ENCODE measurements at places on chromosomes 12 and 14.

GRCh38 chr14:76208340-76208739 lies 56.6 kb downstream of the GPATCH2L start:
- no peak for DNase-seq

DNA sequence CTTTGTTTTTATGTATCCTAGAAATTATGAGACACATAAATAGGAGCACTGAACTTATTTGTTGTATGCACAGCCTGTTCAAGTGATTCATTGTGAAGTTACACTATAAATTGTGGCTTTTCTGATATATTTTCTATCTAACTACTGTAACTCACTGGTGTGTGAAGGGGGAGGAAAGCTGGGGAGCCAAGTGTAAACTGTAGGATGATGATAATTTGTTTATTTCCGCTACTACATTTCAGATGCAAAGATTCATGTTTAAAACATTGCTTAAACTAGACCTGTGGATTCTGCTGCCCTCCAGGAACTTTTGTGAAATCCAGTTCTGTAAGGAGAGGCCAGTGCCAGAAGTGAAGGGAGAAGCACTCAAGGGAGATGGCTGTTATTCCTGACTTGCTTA lies 3.3 kb downstream of the TMTC2 start:
- DNase-seq, result no peak

- DNase-seq, result no peak
Observed at GRCh38 chr14:28762303-28762954, 4.2 kb upstream of the FOXG1 start.

- no peak for DNase-seq
Observed at GRCh38 chr12:50599366-50600095, 94.7 kb downstream of the DIP2B start.

- DNase-seq, result no peak
Observed at GRCh38 chr12:109681986-109682707, 31.5 kb upstream of the FAM222A start.

GRCh38 chr12:45186762-45187161 lies 29.1 kb upstream of the ANO6 start:
- DNase-seq, result no peak

DNA sequence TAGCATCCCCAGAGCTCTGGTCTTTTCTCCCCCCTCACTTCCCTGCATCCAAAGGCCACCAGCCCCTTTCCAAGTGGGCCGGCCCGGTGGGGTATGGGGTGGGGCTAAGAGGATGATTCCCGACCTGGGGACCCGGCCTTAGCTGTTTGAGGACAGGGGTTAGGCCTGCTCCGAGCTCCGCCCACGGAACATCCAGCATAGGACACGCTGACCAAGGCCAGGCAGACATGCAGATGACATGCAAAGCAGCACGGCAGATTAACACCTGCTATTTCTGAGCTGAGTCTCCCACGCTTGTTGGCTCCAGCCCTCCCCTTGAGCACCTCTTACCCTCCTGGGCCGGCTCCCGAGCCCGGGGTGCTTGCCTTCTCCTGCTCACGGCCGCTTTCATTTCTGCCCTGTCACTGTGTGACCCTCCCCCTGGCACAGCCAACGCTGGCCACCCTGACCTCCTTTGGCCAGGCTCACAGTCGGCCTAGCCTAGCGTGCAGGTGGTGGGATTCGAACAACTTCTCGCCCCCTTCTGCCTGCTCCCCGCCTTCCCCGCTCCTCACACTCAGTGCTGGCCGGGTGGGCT lies 40.2 kb downstream of the TEAD4 start:
- no peak for DNase-seq

GRCh38 chr12:105611340-105611739 lies 280.8 kb downstream of the C12orf75 start:
- DNase-seq, result no peak

DNA sequence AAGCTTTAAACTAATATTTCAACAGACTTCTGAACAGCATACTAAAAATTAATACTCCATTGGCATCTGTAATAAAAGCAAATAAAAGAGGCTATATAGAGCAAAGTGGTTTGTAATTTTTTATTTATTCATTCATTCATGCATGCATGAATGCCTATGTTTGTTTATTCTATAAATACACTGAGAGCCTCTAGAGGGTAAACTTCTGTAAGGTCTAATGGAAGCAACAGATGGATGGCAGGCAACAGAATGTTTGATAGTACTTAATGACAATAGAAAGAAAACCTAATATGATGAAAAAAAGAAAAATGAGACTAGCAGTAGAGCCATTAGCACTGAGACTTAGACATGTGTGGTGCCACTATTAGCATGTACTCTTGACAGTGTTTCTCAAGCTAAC lies 253.1 kb downstream of the CCDC91 start:
- no peak for DNase-seq

DNA sequence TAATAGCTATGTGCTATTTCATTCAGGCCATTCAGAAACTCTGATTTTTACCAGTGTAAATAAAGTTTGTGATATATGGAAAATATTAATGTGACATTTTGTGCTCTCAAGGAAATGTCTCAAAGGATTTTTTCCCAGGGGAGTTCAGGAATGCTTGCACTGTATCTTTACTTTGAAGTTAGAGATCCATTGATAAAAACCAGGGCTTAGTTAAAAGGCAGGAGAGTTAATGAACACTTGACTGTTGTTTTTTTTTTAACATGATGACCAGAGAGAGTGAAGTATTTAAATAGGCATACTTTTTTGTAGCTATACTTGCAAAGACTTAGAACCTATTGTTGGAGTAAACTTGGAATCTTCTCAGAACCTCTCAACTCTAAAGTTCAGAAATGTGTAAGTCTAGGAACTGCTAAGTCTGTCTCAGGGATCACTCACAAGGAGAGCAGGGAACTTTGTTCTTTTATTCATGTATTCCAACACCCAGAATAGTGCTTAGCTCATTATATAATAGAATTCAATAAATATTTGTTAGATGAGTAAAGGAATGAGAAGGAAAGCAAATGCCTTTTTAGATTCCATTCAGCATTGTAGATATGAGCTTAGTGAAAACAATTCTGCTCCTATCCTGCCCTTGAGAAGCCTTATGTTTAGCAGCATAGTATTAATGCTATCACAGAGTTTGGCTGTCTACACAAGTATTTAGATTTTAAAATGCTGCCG lies 117.5 kb downstream of the DAAM1 start:
- DNase-seq, result no peak

DNA sequence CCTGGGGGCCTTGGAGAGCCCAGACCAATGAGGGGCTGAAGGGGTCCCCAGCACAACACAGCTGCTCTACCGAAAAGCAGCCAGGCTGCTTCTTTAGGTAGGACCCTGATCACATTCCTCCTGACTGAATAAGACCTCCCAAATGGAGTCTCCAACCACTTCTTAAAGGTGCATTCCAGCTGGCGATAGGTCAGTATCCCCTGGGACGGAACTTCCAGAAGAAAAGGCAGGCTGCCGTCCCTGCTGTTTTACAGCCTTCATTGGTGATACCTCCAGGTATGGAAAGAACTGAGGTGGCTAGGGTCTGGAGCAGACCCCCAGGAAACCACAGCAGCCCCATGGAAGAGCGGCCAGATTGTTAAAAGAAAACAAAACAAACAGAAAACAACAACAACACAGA lies 340.6 kb downstream of the BTG1 start:
- no peak for DNase-seq

DNA sequence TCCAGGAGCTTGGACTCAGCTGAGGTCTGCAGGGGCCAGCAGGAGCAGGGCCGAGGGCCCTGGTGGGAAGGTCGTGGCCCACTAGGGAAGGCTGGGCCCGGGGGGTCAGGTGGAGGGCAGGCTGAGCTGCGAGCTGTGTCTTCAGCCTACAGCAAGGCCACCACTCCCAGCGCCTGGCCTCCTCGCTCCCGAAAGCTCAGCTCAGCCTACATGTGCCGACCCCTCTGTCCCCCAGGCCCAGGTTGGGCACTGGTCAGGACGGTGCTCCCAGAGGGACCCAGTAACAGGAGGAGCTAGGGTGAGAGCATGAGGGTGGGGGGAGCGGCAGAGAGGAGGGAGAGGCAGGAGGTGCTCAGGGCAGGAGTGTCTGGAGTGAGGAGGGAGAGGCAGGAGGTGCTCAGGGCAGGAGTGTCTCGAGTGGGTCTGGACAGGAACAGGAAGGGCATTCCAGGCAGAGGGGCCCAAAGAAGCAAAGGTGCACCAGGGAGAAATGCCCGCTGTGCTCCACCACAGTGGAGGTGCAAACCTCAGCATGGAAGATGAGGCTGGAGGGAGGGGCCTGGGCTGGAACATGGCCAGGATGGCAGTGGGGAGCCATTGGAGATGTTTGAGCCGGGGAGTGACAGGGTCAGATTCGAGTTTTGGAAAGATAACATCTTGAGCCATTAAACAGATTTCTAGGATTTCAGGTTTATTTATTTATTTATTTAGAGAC lies 29.1 kb upstream of the GPR132 start:
- peak; percentile 61 for DNase-seq

DNA sequence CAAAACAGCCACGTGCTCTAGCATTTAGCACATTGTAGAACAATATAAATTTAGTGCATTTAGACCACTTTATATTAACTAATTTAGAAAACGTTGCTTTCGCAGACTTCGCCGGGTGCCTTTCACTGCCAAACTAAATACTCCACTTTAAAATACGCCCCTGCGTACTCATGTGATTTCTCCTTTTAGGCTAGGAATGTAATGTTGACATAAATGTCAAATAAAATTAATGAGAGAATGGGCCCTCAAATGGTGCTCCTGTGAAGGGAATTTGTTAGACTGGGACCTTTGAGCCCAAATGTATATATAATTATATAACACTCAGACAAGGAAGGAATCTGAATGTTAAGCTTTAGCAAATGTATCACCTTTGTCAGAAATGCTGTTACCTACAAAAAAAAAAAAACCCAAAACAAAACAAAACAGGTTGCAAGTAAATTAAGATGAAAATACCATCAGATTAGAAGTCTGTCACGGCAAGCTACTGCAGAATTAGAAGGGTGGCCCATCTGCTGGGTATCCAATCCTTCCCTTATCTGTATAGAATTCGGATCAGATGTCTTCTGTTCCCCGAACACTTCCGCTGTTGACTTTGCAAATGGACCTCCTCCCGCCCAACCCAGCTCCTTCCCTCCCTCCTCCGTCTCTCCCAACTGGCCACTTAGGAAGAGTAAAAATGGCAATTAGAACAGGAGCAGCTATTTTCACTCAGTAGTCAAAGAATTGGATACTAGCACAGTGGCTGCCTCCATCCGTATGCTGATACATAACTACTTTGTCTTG lies 159.3 kb upstream of the FOXN3 start:
- no peak for DNase-seq

DNA sequence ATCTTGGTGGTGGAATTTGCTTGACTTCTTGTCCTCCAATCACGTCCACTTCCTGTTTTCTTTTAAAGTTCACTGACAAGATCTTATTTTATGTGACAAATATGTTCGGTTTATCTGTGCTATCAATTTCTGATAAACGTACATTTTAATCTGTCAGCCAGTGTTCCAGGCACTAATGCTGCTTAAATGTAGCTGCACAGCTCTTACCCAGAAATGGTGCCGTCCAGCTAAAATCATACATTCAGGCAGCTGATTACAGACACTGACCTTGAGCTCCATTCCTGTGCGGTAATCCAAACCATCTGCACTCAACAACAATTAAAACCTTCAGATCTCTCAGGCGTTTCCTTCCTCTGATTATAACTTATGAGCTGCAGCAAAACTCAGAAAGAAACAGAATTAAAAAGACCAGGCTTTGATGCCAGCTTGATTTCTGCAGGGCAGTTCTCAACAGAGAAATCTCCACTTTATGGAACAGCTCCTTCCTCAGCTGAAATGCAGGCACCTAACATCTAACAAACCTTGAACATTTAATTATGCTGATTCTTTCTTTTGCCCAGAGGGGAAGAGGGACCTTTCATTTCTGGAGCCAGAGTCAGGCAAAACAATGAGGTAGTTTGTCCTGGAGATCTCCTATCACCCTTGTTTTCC lies 26.4 kb upstream of the RASSF3 start:
- DNase-seq, result no peak
